ENCODE measurements at places on chromosomes 3 and 15.

DNA sequence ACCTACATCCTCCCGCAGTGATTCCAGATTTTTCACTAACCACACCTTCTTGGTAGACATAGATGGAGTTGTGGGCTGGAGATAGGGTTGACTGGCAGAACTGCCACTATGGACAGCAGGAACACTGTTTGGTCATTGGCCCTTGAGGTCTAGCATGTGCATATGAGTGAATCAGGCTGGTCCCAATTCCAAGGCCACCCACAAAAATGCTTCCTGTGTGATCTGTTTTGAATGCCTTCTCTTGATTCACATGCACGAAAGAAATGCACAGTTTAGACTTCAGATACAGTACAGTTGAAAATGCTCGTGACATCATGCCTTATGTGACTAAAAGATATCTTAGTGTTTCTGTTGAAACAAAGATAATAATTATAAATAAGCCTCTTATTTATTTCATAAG lies 285.8 kb upstream of the SEMA6D start:
- DNase-seq: no peak

DNA sequence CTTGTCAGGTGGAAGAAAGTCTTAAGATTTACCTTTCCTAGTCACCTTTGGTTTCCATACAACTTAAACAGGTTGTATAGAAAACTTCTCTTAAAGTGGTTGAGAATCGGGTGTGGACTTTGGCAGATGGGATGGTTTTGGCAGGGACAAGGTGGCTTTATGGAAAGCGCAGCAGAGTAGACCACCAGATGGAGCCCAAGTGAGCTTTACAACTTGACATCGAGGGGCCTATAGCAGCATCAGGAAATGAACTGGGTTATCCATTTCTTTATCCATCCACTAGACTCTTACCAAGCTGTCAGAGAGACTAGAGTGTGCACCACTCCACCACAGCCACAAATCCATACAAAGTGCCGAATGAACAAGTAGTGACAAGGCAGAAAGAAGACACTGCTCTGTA lies 85.3 kb upstream of the MBNL1 start:
- peak; percentile 34 for DNase-seq

GRCh38 chr3:193028258-193028657 lies 110.6 kb upstream of the MB21D2 start:
- DNase-seq: no peak

DNA sequence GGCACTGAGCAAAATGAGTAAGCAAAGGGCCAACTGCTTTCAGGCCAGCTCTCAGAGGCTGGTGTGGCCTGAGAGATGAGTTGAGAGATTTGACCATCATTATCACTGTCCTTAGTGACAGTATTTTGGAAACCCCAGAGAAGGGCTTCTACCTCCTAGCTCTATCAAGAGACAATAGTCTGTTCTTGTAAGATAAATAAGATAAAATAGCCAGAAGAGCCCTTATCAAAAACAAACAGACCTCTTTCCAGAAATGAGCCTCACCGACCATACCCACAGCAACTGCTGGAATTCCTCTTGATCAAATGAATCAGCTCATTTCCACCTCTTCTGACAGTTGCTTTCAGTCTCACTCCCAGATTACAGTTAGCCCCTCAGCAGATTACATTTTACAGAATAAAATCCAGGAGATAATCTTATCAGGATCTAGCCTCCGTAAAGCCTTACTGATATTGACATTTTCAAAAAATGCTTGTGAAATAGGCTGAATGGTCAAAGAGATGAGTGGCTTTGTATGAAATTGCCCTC lies 4.5 kb downstream of the HDC start:
- DNase-seq: no peak

DNA sequence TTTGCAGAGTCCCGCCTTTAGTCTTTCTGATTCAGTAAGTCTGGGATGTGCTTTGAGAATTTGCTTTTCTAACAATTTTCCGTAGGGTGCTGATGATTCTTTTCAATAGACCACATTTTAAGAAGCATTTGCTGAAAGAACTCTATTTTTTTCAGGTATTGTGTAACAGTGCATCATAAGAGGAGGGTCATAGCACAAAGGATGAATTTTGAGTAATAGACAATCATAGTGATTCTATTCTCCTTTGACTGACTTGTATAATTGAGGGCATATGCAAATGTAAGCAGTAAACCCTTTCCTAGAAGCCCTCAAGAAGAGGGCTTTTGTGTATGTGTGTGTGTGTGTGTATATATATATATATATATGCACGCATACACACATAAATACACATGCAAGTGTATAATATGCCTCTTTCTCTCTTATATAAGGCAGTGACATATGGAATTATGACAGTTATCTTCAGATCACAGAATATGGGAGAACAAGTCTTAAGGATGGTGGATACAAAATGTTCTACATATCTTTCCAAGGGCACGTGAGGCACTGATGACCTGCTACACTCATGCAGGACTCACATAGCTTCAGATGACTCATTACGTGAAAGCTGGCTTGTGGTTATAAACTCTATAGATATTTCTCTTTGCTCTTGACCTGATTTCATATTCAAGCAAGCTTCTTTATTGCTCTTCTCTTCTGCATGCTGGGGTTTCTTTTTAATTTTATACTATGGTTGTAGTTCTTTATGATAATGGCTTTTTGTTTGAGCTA lies 6.5 kb upstream of the PLSCR1 start:
- peak; percentile 55 for DNase-seq

DNA sequence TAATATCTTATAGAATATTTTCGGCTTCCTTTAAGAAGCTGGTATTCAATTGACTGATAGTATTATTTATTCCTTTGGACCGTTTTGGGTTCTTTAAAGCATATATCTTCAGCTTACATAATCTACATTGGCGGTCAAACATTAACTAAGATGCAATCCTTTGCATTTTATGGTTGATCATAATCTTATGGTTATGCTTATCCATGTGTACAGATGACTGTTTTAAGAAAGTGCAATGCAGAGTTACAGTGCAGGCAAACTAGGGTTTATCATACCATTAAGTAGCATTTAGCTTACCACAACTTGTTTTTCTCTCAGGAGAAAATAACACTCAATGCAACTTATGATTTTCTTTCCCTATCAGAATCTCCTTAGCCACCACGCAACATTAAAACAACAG lies 41.4 kb upstream of the POU1F1 start:
- no peak for DNase-seq

DNA sequence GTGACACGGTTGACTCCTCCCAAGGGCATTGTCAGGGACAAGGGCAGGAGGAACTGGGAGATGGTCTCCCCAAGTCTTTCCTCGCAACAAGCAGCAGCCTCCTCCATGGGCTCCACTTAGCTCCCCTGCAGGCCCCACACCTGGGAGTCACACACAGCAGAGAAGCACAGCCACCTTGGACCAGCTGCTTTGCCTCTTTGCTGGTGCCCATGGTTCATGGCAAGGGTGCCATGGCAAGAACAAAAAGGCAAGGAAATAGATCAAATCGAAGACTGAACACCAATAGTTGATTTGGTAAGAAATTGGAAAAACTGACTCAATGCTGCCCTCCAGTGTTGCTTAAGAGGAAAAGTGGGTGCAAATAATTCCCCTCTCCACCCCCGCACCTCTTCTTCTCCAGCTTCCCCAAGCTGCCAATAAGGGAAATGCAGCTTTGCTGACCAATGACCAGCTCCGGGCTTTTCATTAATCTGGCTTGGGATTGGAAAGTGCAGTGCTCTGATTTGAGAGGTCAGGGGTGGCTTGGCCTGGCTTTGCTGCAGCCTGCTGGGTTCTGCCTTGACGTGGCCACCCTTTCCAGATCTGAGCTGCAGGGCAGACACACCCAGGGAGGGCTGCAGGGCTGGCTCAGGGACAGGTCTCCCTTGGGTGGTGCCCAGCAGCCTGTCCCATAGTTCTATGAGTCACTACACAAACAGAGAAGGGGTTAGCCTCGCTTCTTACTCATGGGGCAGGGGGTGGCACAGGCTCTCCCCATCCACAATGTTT lies 162.0 kb downstream of the KLF13 start:
- DNase-seq: no peak

DNA sequence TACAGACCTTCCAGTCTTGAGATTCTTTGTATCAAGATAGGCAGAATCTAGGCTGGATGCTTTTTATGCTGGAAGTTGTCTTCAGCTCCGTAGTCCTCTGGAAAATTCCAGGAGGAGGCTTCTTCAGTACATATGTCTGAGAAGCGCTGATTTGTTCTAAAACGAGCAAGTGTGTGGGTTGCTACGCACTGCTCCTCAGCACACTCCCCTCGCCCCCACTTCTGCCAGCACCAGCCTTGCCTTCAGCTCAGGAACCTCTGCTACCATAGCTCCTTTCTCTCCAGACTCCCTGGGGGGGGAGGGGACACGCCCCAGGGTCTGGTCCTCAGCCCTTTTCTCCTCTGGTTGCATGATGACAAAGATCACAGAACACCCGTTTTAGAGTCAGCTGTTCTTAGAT lies 75.5 kb upstream of the TRA2B start:
- no peak for DNase-seq

DNA sequence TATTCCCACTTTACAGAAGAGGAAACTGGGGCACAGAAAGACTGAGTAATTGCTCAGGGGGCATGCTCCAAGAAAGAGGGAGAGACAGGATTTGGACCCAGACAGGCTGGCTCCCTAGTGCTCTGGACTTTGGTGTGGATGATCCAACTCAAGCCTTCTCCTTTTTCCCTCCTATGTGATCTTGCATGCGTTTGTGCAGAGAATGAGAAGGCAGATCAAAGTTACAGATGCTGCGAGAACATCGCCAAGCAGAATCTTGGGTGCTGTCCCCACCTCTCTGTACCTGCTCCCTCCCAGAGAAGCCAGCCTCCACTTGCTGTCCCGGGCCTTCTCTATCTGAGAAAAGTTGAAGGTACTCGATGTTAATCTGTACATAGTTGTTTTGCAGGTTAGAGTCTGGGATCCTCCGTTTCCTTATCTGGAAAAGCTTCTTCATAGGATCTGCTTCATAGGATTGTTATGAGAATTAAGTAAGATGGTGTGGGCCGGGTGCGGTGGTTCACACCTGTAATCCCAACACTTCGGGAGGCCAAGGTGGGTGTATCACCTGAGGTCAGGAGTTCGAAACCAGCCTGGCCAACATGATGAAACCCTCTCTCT lies 10.2 kb downstream of the GNB5 start:
- DNase-seq: no peak

- no peak for DNase-seq
Measured at GRCh38 chr3:128271536-128272332, 118.5 kb downstream of the EEFSEC start.

- DNase-seq: no peak
Measured at GRCh38 chr3:161177991-161178390, 43.1 kb upstream of the NMD3 start.

DNA sequence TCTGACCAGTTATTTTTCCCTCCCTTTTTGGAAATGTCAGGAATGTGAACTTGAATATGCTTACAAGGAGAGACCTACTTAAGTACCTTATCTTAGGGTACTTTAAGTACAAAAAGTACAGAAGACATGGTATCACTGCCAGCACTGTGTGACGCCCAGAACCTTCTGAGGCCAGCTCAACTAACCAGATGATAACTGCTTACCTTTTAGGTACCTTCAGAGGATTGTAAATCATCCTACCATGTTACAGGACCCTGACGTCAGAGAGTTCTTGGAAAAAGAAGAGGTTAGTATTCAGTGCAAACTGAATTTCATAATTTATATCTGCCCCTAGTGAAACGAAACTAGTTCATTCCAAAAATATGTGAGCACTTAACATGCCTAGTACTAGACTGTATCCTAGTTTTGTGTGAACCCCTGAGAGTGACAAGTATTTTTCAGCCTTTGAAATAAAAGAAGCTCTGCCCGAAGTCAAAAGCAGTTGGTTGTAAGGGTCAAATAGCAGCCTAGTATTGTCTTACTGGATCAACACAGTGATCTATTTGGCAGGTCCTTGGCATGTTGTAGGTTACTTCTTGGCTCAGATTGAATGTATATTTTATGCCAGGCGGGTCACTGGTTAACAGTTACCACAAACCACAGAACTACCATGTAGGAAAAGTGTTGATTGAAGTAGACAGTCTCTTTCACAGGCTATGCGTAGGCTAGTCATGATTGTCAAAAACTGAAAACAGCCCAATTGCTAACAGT lies 23.8 kb upstream of the SNX22 start:
- DNase-seq: no peak

DNA sequence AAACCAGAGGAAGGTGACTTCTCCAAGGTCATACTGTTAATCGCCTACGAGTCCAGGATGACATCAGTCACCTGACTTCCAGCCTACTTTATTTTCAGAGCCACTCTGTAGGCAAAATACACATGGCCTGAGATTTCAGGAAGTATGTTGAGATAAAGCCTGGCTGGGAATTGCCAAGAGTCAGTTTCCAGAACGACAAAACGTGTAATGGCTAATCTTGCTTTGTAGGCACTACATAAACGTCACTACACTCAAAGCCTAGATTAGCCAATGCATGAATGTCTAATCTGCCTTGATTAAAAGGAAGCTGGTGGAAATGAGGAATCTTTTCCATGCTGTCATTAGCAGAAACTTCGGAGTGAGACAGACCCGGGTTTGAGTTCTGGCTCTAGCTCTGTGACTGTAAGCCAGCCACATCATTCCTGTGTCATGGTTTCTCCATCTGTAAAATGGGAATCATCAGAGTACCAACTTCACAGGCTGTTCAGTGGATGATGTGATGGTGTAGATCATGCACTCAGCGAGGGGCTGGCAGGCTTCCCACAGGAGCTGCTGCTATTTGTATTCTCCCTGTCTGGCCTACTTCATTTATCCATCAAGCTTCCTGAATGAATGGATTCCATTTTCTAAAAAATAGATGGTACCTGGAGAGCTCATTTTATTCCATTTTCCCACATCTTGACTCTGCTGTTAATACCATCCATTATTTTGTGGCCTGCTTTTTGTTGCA lies 241.9 kb downstream of the XXYLT1 start:
- no peak for DNase-seq

GRCh38 chr15:26702381-26702780 lies 70.5 kb downstream of the GABRB3 start:
- no peak for DNase-seq

DNA sequence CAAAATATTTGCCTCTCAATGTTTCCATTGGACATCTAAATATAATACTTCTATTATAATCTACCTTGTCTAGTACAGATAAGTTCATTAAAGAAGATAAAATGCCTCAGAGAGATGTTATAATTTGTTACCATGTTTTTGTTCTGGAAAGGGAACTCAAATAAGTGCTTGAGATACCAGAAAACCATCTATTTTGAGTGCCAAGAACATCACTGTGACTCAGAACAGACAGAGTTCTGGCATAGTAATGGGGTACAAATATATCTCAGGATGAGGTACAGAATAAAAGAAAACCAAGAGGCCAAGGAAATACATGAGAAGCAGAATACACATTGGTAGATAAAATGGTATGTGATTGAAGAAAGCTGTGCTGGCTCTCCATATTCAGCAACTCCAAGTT lies 58.9 kb downstream of the IMPG2 start:
- no peak for DNase-seq

- DNase-seq: no peak
Measured at GRCh38 chr15:27576576-27576975, 522.5 kb downstream of the OCA2 start.
